MG63 (cell line): ENCODE measurements at places on chromosomes 1 and 21. TPM values are rescaled to one million over a fixed set of nuclear protein-coding genes. Genes with fewer than 3 reads are reported as not detected.

The NDUFS2 gene
- total RNA-seq, result 129 and 194 TPM in 2 replicates

The LPAR3 gene
- total RNA-seq, result 0.07 and 7.3 TPM in 2 replicates

The IPO9 gene
- 23.8 and 32.1 TPM in 2 replicates for total RNA-seq

The OLIG1 gene
- total RNA-seq, result not detected in 2 replicates

The AGMAT gene
- 0.84 and 1.1 TPM in 2 replicates for total RNA-seq

The ZNF362 gene
- total RNA-seq, result 1.5 and 3.3 TPM in 2 replicates

The CLCA2 gene
- 0.05 and 0.20 TPM in 2 replicates for total RNA-seq

The C1QA gene
- not detected in 2 replicates for total RNA-seq

The PRAMEF18 gene
- not detected in 2 replicates for total RNA-seq

The MRPL20 gene
- 32.0 and 55.2 TPM in 2 replicates for total RNA-seq

The JAM2 gene
- total RNA-seq, result 0.07 TPM in 1 of 2 replicates, not detected in the other

The NENF gene
- 143 and 147 TPM in 2 replicates for total RNA-seq

The PADI1 gene
- total RNA-seq, result 0.03 TPM in 1 of 2 replicates, not detected in the other

The MAB21L3 gene
- 1.3 TPM in 1 of 2 replicates, not detected in the other for total RNA-seq

The SFN gene
- not detected in 2 replicates for total RNA-seq

The GBP4 gene
- 0.07 and 1.1 TPM in 2 replicates for total RNA-seq

The TMEM167B gene
- 43.4 and 61.3 TPM in 2 replicates for total RNA-seq

The TMEM240 gene
- total RNA-seq, result not detected in 2 replicates

The DNAJC11 gene
- 66.4 and 71.8 TPM in 2 replicates for total RNA-seq

The PTPN7 gene
- not detected in 2 replicates for total RNA-seq

The BNIPL gene
- total RNA-seq, result 0.20 and 5.5 TPM in 2 replicates

The NES gene
- 0.03 TPM in 1 of 2 replicates, not detected in the other for total RNA-seq

The S100A3 gene
- 0.81 and 3.4 TPM in 2 replicates for total RNA-seq

The TRIM58 gene
- total RNA-seq, result 10.8 and 13.7 TPM in 2 replicates

The COL8A2 gene
- 0.99 and 1.4 TPM in 2 replicates for total RNA-seq

The SPOCD1 gene
- total RNA-seq, result 27.6 and 32.3 TPM in 2 replicates

The B3GALT2 gene
- total RNA-seq, result not detected in 2 replicates

The CA6 gene
- not detected in 2 replicates for total RNA-seq

The RUSC1 gene
- 22.9 and 27.0 TPM in 2 replicates for total RNA-seq

The SH2D5 gene
- total RNA-seq, result 1.7 and 2.4 TPM in 2 replicates

The TPR gene
- total RNA-seq, result 23.2 and 40.3 TPM in 2 replicates

The LY9 gene
- total RNA-seq, result not detected in 2 replicates

The MEGF6 gene
- 121 and 198 TPM in 2 replicates for total RNA-seq

The GFI1 gene
- not detected in 2 replicates for total RNA-seq

The PIAS3 gene
- 5.6 and 11.0 TPM in 2 replicates for total RNA-seq

The ATP6V1G3 gene
- 6.7 TPM in 1 of 2 replicates, not detected in the other for total RNA-seq

The SPRR2G gene
- total RNA-seq, result not detected in 2 replicates

The PDC gene
- not detected in 2 replicates for total RNA-seq

The COL6A2 gene
- 949 and 1,198 TPM in 2 replicates for total RNA-seq

The LRP8 gene
- total RNA-seq, result 12.4 and 16.1 TPM in 2 replicates

The GBP6 gene
- total RNA-seq, result not detected in 2 replicates
